ENCODE measurements at places on chromosomes 12 and 14.

GRCh38 chr12:6053541-6053940 lies 70.9 kb downstream of the VWF start:
- no peak for DNase-seq

DNA sequence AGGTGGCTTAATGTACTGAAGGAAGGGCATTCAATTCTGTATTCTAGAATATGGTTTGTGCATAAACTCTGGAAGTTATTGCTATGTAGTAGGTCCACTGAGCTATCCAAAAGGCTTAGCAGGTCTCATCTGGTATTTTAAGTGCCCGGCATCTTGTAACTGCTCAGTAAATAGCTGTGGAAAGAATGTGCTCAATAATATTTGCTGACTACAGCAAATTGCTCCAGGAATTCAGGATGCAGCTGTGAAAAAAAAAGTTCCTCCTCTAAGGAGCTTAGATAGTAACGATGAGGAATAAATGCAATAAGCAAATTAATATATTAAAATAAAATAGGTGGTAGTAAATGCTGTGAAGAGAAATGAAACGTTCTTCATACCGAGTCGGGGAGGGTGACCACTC lies 857.1 kb downstream of the AACS start:
- no peak for DNase-seq

- no peak for DNase-seq
These were observed 190.9 kb upstream of the RASSF8 start for GRCh38 chr12:25767606-25768005.

DNA sequence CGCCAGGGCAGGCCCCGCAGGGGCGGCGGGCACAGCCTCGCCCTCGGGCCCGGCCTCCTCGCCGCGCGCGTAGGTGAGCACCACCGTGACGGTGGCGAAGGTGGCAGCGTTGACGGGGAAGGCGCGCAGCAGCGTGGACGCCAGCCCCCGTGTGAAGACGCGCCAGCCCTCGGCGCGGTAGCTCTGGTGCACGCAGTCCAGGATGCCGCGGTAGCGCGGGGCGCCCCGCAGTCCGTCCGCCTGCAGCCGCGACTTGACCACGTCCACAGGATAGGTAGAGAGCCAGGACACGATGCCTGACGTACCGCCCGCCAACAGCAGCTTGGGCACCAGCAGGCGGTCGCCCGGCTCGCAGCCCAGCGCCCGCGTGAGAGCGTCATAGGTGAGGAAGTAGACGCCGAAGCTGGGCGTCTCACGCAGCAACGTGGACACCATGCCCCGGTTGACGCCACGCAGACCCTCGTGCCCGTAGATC lies 13.9 kb downstream of the SLC25A29 start:
- DNase-seq = no peak

DNA sequence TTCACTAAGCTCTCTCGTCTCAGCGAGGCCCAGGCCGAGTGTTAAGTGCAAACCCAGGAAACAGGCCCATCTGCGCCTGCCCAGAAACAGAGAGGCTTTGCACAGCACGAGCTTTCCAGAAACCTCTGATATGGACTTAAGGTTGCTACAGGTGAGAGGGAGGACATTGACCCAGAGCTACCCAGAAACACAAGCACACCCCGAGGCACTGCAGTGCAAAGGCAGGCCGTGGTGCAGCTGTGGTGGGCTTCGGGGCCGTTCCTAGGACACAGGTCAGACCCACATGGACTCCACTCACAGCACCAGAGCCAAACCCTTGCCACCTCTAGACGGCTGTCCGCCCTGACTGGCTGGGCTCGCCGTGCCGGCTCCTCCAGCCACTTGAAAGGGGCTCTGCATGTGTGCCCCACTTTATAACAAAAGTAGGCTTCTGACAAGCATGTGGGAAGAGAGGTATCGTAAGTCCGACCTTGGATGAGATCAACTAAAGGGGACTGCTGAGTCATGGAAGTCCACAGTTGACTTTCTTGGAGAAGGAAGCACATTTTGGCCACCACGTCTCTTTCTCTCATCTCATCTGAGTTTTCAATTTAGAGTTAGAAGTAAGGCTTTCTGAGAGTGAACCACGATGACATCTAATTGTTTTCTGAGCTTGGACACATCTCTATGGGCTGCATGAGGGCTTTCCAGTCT lies 38.2 kb downstream of the CACNA2D4 start:
- no peak for DNase-seq

GRCh38 chr12:94603434-94604365 lies 46.7 kb downstream of the TMCC3 start:
- DNase-seq = peak; percentile 36

- no peak for DNase-seq
These were observed 208.6 kb downstream of the SLC38A4 start for GRCh38 chr12:46617167-46617566.

GRCh38 chr12:48996794-48997718 lies 2.1 kb downstream of the DDN start:
- DNase-seq = peak; percentile 58

Data from T-helper 1 cell (primary cell).